EL (cell line): ENCODE measurements at places on chromosomes 2 and 18.

GRCh38 chr2:128371248-128371630, 52.6 kb upstream of the HS6ST1 start:
- DNase-seq = no peak

GRCh38 chr2:18369760-18370159, 190.7 kb downstream of the RDH14 start:
- DNase-seq = peak; percentile 47

GRCh38 chr2:211367711-211368110, 811.3 kb downstream of the CPS1 start:
- no peak for DNase-seq

DNA sequence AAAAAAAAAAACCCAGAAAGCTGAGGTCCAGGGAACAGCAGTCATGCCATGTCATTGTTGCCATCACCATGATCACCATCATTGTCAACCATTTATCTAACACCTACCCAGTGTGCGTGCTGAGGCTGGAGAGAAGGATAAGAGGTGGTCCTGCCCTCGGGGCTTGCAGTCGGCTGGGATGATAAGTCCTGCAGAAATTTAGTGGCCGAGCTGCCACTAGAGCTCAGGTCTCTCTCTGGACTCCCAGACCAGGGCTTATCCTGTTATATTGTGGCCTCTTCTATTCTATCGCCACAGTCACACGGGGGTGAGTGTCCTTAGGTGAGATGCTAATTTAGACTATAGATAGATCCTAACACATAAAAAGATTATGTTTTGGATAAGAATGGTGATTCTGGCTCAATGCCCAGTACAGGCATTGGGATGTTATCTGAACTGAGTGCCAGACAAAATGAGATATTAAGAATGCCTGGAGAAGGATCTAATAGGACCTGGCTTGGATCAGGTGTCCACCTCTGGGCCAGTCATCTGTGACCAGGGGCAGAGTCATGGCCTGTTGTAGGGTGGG, 43.2 kb upstream of the YWHAQ start:
- DNase-seq = no peak

DNA sequence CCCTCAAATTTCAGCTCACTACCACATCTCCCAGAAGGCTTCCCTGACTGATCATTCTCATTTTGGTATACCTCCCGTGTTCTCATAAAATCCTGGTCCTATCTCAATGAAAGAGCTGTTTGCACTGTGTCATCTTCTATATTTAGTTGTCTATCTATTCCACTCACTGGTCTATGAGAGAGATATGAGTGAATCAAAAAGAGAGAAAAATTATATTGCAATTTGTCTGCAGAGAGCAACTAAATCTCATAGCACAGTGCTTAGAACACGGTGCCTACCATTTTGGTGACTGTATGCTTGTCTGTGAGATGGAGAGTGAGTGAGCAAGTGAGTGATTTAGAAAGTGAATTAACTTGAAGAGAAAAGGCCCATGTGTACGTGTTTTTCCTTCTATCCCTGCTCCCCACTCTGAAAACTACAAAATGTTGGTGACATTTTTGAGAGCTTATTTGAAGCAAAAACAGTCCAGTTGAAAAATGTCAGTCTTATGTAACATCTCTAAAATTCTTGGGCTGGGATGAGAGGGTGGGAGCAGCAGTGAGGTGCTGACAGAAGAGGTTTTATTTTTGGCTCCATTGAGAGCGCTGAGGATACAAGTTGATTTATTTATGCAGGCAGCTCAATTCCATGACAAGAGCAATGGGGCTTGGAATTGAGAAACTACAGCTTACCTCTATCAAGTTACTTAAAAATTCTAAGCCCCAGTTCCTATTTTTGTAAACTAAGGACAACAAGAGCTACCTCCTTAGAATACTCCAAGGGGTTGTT, 373.5 kb upstream of the CHST9 start:
- DNase-seq = no peak

DNA sequence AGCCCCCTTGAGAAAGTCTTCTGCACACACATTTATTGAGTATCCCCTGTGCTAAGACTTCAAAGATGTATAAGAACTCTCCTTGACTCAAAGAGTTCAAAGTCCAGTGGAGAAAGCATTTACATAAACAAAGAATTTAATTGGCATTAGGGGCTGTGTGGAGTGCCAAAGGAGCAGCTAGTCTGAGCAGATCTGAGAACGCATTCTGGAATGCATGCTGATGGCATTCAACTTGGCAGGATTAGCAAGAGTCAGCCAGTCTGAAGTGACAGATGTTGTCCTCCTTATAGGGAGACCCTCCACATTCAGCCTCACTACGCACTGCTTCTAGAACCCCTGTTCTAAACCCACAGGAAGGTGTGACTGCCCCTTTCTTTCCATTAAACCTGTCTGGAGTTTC, 191.5 kb downstream of the RAD51AP2 start:
- no peak for DNase-seq

GRCh38 chr2:106159866-106160785, 34.0 kb downstream of the UXS1 start:
- DNase-seq = no peak

- DNase-seq = peak; percentile 36
Measured at GRCh38 chr2:237692601-237693290, 65.4 kb downstream of the LRRFIP1 start.

DNA sequence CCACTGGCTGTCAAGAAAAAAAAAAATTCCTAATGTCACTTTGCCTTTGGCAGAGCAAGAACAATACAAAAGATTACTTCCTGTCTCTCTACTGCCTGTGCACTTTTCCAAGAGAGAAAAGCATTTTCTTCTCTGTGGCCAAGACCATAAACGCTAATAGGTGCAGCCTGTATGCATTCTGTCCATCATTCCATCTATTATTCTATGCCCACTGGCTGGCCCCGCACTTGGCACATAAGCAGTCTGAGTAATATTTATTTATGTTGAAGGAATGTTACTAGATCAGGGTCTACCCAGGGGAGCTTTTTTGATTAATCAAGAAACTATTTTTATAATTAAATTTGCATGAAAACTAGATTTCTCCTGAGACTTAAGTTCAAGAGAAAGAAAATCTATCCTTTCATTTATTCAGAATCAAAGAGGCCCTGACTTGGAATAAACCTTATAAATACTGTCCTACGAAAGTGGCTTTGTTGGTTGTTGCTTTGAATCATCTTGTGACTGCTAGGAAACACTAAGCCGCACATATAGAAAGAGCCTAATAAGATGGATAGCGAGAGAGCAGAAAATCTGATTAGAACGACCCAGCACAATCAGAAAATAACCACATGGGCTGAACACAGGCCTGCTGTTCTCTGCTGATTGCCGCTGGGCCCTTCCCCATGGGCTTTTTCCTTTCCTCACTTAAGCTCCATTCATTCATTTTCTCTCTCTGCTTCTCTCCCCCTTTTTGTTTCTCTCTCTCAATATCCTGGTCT, 59.4 kb downstream of the MMADHC start:
- DNase-seq = no peak

GRCh38 chr2:70705160-70705850, 62.7 kb downstream of the ADD2 start:
- DNase-seq = no peak

DNA sequence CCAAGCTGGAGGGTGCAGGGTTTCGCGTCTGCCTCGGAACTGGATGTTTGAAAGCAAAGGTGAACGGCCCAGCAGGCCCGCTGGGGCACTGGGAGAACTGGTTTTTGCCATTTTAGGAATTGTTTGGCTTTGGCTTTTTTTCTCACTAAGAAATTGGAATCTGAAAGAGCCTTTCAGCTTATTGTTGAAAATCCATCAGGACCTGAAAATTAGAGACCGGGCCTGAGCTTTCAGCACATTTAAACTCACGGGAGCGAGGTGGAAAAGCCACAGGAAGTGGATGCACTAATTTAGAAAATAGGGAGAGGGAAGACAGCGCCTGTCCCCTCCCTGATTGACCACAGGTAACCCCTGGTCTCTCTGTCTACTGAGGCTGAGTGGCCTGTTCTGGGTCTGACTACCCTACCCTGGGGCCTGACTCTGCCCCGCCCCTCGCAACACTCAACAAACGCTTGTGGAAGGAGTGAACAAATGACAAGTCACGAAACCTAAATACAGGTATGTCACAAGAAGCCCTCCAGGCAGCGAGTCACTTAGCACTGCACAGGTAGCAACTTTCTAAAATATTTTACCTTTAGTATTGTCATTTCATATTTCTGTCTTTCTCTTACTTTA, 100.3 kb upstream of the MBOAT2 start:
- DNase-seq = no peak

DNA sequence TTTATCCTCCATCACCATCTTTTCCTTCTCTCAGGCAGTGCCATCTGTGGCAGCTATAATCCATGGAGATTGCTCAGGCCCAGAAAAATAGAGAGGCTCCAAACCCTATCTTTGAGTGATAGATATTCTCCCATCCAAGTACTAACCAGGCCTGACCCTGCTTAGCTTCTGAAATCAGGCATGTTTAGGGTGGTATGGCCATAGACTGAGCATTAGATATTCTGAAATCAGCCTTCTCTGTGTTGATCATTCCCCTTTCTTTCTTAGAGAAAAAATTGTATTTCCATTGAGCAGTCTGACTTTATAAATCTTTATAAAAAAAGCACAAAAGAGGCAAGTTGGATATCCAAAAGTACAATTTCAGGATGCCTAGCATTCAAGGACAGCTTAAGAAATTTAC, 131.5 kb upstream of the ACVR2A start:
- no peak for DNase-seq

DNA sequence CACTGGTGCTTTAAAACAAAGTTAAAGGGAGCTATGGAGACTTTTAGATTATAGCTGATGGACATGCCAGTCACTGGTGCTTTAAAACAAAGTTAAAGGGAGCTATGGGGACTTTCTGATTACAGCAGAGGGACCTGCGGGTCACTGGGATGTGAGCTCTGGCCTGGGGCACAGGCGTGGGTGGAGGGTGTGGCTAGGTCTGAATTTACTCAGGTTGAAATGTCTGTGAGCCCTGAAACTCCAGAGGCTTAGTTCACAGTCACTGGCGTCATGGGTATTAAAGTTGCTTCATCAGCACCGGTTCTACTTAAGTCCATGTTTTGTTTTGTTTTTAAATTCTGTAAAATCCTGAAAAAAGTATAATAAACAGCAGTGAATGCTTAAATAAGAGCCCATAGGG, 49.0 kb upstream of the TMEM18 start:
- DNase-seq = no peak

DNA sequence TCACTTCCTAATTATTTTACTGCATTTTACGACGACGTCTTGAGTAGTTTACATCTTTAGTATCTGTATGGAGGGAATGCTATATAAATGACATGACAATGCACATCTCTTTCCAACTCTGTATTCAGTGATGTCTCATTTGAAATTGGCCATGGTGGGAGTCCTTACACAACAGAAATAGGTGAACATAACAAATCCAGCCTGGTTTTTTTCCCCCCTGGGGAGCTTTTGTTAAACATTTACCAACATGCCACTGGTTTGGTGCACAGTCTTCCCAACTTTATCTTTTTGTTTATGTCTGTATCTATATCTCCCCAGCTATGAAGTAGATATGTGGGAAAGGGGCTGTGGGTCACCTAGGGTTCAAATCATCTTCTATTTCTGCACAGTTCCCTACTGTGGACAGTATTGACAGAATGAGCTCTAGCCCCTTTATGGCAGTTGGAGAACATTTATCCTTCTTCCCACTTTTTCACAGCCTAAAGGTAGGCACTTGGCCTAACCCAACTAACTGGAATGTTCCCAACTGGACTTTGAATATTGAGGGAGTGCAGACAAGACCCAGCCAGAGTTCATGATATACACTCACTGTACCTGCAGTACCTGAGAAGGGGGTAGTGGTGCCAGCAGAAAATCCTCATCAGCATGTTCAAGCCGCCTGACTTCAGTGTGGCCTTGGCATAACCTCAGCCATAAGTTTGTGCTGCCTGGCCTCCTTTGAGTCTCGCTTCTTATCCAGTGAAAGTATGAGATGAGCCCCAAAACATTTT, 5.7 kb upstream of the RTKN start:
- no peak for DNase-seq

GRCh38 chr2:190537765-190538164, 3.2 kb upstream of the NEMP2 start:
- no peak for DNase-seq
